ENCODE measurements at places on chromosomes 6 and 20. TPM values are rescaled to one million over a fixed set of nuclear protein-coding genes. Genes with fewer than 3 reads are reported as not detected.

Gene HSPA12B
- not detected for total RNA-seq

- no peak overlapping the region for H3K27ac ChIP-seq
- no peaks in the 10 kb centered on the region for H3K27me3 ChIP-seq
- no peak for DNase-seq
These were observed 91.7 kb upstream of the PDE7B start for GRCh38 chr6:135759831-135760230.

Gene TMEM200A
- total RNA-seq, result 3.1 TPM

GRCh38 chr6:71330501-71330900 lies 41.9 kb downstream of the OGFRL1 start:
- H3K36me3 ChIP-seq, result no peaks in the 10 kb centered on the region
- H3K4me3 ChIP-seq, result no peak overlapping the region
- no peak for DNase-seq

DNA sequence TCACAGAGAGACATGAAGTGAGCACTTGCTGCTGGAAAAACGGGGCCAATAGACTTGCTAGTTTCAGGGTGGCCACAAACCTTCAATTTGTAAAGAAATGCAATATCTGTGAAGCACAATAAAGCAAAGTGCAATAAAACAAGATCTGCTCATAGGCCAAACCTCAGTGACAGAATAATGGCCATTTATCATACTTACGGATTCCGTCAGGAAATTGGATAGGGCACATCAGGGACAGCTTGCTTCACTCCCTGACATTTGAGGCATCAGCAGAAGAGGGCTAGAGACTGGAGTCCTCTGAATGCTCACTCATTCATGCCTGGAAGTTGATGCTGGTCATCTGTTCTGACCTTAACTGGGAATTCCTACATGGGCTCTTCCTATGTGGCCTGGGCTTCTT lies 165.5 kb upstream of the OPRM1 start:
- H3K27ac ChIP-seq, result no peak overlapping the region
- no peak for DNase-seq
- H3K4me3 ChIP-seq, result no peak overlapping the region
- H3K36me3 ChIP-seq, result no peaks in the 10 kb centered on the region
- H3K4me1 ChIP-seq, result no peaks in the 10 kb centered on the region
- H3K27me3 ChIP-seq, result no peaks in the 10 kb centered on the region

Gene STMND1
- not detected for total RNA-seq

Gene ZNF391
- 3.2 TPM for total RNA-seq

Gene COL20A1
- not detected for total RNA-seq

DNA sequence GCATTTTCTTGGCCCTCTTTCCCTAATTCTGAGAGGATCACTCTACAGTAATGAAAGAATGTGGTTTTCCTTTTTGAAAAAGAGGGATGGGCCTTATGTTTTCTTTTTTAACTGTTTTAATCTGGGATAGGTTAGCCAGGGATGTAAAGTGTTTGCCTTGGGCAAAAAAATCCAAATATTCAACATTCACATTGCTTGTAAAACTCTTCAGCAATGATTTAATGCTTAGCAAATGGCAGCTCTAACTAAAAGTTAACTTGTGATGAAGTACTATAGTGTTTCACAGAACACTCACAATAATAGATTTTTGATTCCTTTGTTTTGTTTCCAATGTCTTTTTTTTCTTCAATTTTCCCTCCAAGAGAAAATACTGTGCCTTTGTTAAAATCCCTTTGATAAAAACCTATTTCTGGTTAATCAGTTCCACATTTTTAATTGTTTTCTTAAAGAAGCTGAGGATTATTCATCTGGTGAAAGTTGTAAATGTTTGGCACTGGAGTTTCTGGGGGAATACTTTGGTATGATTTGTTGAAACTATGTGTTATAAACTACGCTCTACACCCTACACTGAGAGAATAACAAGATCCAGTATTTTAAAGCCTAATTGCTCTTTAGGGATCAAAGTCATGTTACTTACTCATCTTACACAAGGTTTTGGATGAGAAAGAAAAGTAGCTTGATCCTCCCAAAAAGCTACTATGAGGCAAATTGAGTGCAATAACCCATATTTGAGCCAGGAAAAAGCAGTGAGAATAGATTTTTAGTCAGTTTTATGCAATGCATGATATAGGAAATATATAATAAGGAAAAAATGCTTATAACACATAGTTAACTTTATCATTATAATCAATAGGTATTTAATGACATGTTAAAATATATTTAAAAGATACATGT lies 335.8 kb downstream of the EPHA7 start:
- H3K4me1 ChIP-seq, result no peaks in the 10 kb centered on the region
- no peaks in the 10 kb centered on the region for H3K36me3 ChIP-seq
- DNase-seq, result no peak
- no peak overlapping the region for H3K4me3 ChIP-seq

Gene GPX5
- total RNA-seq, result not detected

- H3K4me1 ChIP-seq, result peaks cover 42% of the 10 kb centered on the region
- no peak for DNase-seq
- H3K27ac ChIP-seq, result no peak overlapping the region
- no peak overlapping the region for H3K4me3 ChIP-seq
- peaks cover 12% of the 10 kb centered on the region for H3K36me3 ChIP-seq
- H3K27me3 ChIP-seq, result no peaks in the 10 kb centered on the region
These were observed 21.6 kb upstream of the MYB start for GRCh38 chr6:135159531-135159930.

Gene WFDC11
- not detected for total RNA-seq

- no peaks in the 10 kb centered on the region for H3K36me3 ChIP-seq
- no peak overlapping the region for H3K4me3 ChIP-seq
- H3K4me1 ChIP-seq, result no peaks in the 10 kb centered on the region
- no peak for DNase-seq
These were observed 73.4 kb upstream of the NRSN1 start for GRCh38 chr6:24052590-24052961.

DNA sequence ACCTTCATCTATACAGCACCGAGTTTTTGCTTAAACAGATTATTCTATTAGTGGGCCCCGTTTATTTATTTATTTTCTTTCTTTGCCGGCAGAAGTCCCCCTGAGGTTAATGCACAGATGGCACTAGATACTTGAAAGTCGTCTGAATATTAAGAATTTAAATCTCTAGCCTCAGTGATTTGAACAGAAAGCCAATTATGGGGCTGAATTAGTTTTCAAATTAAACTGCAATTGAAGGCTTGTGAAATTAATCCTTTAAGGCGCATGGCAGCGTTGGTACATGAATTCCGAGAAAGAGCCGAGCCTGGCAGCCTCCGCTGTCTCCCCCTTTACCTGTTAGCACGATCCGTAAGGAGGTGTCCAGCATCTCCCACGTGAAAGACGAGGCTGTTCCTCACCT lies 202.8 kb downstream of the TAF4 start:
- no peaks in the 10 kb centered on the region for H3K27me3 ChIP-seq
- H3K27ac ChIP-seq, result no peak overlapping the region
- no peaks in the 10 kb centered on the region for H3K36me3 ChIP-seq
- no peaks in the 10 kb centered on the region for H3K4me1 ChIP-seq

Gene VNN1
- not detected for total RNA-seq

DNA sequence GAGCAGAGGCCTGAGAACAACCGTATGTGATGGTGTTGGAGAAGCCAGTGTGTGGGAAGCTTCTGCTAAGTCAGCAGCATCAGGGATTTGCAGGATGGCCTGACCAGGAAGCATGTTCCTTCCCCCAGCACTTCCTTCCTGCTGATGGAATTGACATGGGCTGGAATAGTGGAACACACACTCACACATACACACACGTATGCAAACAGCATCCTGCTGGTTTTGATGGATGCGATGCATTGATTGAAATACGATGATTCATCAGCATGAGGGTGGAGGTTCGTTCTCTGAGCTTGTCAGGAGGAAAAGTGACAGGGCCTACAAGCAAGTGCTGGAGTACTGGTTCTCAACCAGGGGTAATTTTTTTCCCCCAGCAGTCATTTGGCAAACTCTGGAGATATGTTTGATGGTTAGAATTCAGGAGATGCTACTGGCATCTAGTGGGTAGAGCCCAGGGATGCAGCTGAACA lies 229.1 kb downstream of the NFATC2 start:
- DNase-seq, result no peak
- no peaks in the 10 kb centered on the region for H3K36me3 ChIP-seq
- no peak overlapping the region for H3K27ac ChIP-seq
- H3K4me1 ChIP-seq, result no peaks in the 10 kb centered on the region
- H3K4me3 ChIP-seq, result no peak overlapping the region
- peaks cover 14% of the 10 kb centered on the region for H3K27me3 ChIP-seq

- no peak for DNase-seq
- H3K27ac ChIP-seq, result no peak overlapping the region
- no peak overlapping the region for H3K4me3 ChIP-seq
- H3K27me3 ChIP-seq, result no peaks in the 10 kb centered on the region
These were observed 8.2 kb downstream of the SPDEF start for GRCh38 chr6:34547701-34548644.

- H3K27ac ChIP-seq, result no peak overlapping the region
- no peak for DNase-seq
- no peaks in the 10 kb centered on the region for H3K27me3 ChIP-seq
These were observed 19.0 kb downstream of the SENP6 start for GRCh38 chr6:75620381-75621304.

Gene EYS
- not detected for total RNA-seq

DNA sequence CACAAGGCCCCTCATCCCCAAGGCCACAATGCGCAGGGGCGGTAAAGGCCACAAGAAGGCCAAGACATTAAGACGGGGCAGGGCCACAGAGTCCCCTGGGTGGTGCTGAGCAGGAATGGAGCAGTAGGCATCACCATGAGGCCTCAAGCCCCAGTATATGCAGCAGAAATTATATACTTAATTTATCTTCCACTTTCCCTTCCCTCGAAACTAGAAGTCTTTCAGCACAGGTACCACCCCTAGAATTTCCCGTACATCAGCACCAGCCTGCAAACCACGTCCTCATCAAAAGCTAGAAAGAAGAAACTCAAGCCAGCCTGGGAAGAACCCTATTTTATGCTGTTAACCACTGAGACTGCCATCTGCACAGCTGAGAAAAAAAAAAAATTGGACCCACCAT lies 89.4 kb downstream of the PLG start:
- no peaks in the 10 kb centered on the region for H3K36me3 ChIP-seq
- no peaks in the 10 kb centered on the region for H3K27me3 ChIP-seq
- no peak overlapping the region for H3K4me3 ChIP-seq
- no peak overlapping the region for H3K27ac ChIP-seq
- H3K4me1 ChIP-seq, result peaks cover 7% of the 10 kb centered on the region
- DNase-seq, result no peak

GRCh38 chr6:170203212-170203611 lies 87.7 kb downstream of the DLL1 start:
- peak; percentile 1 for DNase-seq
- no peaks in the 10 kb centered on the region for H3K27me3 ChIP-seq
- H3K27ac ChIP-seq, result no peak overlapping the region
- H3K4me1 ChIP-seq, result no peaks in the 10 kb centered on the region

DNA sequence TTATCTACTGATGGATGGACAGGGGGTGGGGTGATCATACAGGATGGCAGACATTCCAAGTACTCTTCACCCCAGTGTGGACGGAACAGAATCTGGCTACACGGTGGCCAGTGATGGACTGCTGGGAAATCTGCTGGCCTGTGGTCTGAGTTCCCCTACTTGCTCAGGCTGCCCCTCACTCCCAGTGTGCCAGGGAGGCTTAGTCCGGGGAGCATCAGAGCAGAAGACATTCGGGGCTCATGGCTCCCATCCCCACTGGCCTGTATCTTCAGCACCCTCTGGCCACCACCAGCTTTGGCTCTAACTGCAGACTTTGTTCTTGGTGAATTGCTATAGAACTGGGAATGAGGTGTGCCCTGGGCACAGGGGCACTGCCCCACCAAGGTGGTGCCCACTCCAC lies 15.3 kb downstream of the TLDC2 start:
- no peak for DNase-seq
- H3K27ac ChIP-seq, result no peak overlapping the region
- peaks cover 51% of the 10 kb centered on the region for H3K36me3 ChIP-seq
- H3K4me3 ChIP-seq, result no peak overlapping the region

GRCh38 chr6:148440877-148441453 lies 98.3 kb downstream of the SASH1 start:
- H3K4me1 ChIP-seq, result peaks cover 9% of the 10 kb centered on the region
- H3K36me3 ChIP-seq, result no peaks in the 10 kb centered on the region
- DNase-seq, result no peak
- H3K4me3 ChIP-seq, result no peak overlapping the region
- no peak overlapping the region for H3K27ac ChIP-seq
- peaks cover 21% of the 10 kb centered on the region for H3K27me3 ChIP-seq

- no peaks in the 10 kb centered on the region for H3K4me1 ChIP-seq
- no peaks in the 10 kb centered on the region for H3K36me3 ChIP-seq
- DNase-seq, result no peak
- no peak overlapping the region for H3K27ac ChIP-seq
These were observed 51.6 kb downstream of the LAMA4 start for GRCh38 chr6:112202639-112203341.

Data from activated CD4-positive, alpha-beta T cell treated with anti-CD3 and anti-CD28 coated beads, Interleukin-2, amount 10 ng/mL, durations not matched to agents 7 days and 5 days (primary cell).